ENCODE measurements at places on chromosomes 11 and 22.

GRCh38 chr11:72238040-72238450, 5.9 kb downstream of the PHOX2A start:
- DNase-seq, result peak; percentile 45

DNA sequence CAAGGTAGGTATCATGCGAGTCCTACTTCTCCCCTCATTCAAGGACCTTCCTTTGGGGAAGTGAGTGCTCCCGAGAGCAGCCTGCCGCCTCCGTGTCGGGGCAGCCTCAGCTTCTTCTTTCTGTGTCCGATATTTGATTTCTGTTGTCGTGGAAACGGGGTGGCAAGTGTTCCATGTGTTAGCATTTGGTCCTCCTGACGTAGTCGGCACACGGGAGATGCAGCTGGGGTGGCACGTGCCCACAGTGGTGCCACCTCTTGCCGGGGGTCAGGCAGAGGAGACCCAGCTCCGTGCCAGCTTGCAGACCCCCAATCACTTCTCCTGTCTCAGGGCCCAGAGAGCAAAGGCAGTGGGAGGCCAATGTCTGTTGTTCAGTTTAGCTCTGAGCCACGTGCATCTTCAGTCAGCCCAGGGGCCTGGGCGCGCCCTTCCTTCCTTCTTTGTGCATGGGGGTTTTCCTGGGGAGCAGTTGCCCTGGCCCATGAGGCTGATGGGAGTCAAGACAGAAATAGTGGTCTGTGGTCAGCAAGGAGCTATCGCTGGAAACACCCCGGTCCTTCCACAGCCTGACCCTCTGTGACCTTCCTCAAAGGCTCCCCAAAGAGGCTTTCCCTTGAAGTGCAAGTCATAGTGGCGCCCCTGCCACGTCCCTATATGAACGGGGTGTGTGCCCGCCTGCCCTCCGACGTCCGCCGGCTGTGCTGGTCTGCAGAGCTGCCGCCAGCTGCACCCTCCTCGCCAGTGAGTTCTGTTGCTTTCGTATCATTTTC, 44.5 kb downstream of the PARVB start:
- DNase-seq, result peak; percentile 30

- DNase-seq, result no peak
These were observed 875.2 kb downstream of the BRD1 start for GRCh38 chr22:48952256-48953102.

GRCh38 chr11:60985991-60986915, 14.8 kb downstream of the CD6 start:
- peak; percentile 97 for DNase-seq

- no peak for DNase-seq
These were observed 16.8 kb downstream of the RAB30 start for GRCh38 chr11:83054904-83055380.

GRCh38 chr11:66983275-66983924, 8.3 kb downstream of the C11orf86 start:
- no peak for DNase-seq

GRCh38 chr11:61699737-61700160, 19.6 kb downstream of the DAGLA start:
- DNase-seq, result no peak

GRCh38 chr11:10285148-10285802, 8.7 kb downstream of the SBF2 start:
- no peak for DNase-seq

DNA sequence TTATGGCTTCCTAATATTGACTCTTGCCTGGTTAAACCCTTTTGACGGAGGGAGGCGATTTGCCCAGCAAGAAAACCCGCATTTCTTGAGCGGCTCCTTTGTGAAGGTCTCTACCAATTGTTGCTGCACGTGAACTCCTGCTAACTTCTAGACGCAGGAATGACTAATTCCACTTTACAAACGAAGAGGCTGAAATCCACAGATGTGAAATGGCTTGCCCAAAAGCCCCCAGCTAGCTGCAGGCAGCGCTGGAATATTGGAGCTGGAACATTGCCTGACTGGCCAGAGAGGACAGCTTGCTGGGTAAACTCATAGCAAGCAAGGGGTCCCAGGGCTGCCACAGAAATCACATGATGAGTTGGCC, 542 bp downstream of the GCAT start:
- DNase-seq, result no peak

DNA sequence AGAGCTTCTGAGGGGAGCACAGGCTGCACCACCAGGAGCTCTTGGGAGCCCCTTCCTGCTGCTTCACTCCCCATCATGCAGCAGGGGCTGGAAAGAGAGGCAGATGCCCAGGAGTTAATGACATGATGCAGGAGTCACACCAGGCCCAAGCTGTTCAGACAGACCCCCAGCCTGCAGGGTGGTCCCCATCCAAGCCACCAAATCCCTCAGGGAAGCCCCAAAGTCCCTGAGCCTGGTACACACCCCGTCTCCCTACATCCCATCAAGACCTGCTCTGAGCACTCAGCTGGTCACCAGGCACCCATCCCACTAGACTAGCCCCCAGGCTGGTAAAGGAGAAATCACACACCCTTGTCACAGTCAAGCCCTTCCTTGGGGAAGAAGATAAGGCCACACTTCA, 11.3 kb downstream of the CYB561A3 start:
- DNase-seq, result no peak

- no peak for DNase-seq
These were observed 504.6 kb downstream of the BRD1 start for GRCh38 chr22:49322861-49323622.

- DNase-seq, result no peak
These were observed 1.7 kb upstream of the RHOD start for GRCh38 chr11:67054836-67055523.

GRCh38 chr22:33006220-33006954, 51.8 kb downstream of the SYN3 start:
- no peak for DNase-seq

GRCh38 chr11:97461044-97461880, 1071.4 kb downstream of the JRKL start:
- DNase-seq, result no peak

DNA sequence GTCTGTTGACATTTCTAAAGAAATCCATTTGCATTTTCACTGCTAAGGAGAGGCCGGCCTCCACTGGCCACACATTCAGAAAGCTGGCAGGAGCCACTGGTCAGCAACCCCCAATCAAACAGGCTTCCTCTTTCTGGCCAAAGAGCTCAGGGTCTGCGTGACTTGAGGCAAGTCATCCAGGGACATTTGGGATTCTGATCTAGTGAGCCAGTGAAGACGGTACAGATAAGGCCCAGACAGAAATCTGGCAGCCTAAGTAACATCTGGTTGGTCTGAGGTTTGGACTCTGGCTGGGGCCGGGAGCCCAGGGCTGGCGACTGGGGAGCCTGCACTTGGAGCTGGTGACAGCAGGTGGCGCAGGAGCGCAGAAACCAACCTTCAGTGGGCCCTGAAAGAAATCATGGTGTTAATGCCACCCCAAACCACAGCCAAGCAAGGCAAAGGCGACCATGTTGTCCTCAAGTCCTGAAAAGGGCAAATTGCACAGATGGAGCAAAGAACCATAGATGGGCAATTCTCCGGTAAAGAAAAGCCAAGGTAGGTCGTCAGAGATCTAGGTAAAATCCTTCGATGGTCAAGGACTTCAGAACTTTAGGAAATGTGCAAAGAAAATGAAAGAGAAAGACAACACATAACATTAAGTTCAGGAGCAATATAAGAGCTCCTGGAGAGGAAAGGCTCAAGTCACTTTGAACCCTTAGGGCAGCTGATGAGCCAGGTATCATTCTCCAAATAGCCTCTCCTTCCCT, 99.4 kb upstream of the BLID start:
- DNase-seq, result peak; percentile 13

DNA sequence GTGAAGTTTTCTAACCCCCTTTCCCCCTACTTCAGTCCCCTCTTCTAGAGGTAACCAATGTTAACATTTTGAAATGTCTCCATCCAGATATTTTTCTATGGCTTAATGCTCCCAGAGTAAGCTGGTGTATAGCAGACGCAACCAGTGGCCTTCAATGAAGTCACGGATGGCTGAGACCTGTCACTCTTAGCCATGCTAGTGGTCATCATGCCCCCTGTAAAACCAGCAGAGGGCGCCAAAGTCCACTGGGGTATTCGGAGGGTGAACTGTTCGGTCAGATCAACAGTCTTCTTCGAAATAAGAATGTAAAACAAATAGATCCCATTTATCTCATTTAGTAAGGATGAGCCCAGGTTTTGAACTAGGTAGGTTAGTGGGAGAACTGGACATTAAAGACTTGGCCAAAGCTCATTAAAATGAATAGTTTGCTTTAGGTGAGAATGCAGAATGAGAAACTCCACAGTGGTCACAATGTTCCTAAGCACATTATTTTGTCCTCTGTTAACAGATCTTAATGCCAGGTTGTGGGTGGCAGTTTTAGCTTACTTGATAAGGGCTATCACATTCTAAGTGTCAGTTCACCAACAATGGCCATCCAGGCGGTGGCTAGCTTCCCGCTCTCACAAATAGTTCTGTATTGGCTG, 8.6 kb upstream of the MMP8 start:
- DNase-seq, result peak; percentile 27

- no peak for DNase-seq
These were observed 90.6 kb upstream of the FGF3 start for GRCh38 chr11:69909561-69910518.

- DNase-seq, result no peak
These were observed 36.9 kb downstream of the EIF3F start for GRCh38 chr11:8023831-8024555.

GRCh38 chr22:27490080-27490479, 311.5 kb downstream of the MN1 start:
- no peak for DNase-seq
